ENCODE measurements at places on chromosomes 13 and 19. TPM values are rescaled to one million over a fixed set of nuclear protein-coding genes. Genes with fewer than 3 reads are reported as not detected.

Gene RTBDN
- total RNA-seq: not detected

Gene TJP3
- 0.09 TPM for total RNA-seq

Gene SUGP1
- total RNA-seq: 71.2 TPM

Gene LRRC4B
- total RNA-seq: 0.12 TPM

Gene NOTCH3
- not detected for total RNA-seq

Gene ZNF444
- 35.5 TPM for total RNA-seq

Gene C1QTNF9B
- not detected for total RNA-seq

Gene UBE2L5
- not detected for total RNA-seq

Gene CACNG8
- not detected for total RNA-seq

Gene VSIG10L
- total RNA-seq: 7.2 TPM

Gene KMT5C
- total RNA-seq: 32.2 TPM

Gene RHPN2
- total RNA-seq: 6.2 TPM

Gene SLC35E1
- 65.0 TPM for total RNA-seq

Gene ADM5
- 8.6 TPM for total RNA-seq

DNA sequence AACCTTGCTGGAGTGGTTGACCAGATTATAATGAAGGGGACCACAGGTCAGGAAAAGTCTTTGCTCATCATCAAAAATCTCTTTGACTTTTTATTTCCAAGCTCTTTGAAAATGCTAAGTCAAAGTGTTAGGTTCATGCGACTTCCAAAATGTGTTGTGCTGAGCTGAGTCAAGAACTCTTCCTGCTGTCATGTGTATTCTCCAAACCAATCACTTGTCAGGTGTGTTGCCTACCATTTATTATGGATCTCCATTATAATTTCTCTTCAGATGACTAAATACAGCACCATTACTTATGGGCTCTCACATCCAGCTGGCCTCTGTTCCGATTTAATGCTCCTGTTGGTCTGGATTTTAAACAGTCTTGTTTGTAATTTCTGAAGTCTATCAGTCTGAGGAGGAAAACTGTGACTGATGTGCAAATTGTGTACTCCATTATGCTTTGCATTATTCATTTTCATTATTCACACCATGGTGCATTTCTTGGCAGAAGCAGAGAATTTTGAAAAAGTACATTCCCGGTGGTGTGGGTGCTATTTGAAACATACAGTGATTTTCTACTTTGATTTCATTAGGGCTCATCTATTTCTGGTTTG is 562.5 kb downstream of the LMO7 start:
- no peak for DNase-seq

DNA sequence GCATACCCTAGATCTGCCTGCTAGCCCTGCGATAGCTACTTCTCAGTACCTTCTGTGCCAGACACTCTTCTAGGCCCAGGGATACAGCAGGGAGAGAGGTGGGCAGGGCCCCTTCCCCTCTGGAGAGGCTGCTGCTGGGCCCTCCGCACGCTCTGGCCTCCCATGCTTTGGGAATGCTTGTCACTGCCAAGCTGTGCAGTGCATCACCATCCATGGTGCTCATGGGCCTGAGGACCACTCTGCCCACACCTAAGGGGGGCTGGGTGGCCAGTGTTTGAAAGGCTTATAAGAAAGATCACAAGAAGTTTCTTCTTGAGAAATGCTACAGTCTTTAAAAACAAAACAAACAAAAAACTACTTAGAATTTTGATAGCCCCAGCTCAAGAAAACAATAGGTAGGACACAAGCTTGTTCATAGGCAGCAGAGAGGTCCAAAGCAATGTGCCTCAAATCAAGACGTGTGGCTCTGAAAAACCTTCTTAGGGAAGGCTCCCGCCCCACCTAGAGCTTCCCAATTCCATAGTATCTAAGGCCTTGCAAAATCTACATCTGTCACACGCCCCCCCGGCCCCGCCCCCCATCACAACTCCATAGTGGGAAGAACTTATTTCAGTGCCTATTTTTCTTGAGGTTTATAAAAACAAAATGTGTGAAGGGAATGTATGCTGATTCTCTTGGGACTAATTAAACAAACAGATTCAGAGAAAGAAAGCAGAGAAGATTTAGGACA is 145.8 kb downstream of the TM9SF2 start:
- no peak for DNase-seq

DNA sequence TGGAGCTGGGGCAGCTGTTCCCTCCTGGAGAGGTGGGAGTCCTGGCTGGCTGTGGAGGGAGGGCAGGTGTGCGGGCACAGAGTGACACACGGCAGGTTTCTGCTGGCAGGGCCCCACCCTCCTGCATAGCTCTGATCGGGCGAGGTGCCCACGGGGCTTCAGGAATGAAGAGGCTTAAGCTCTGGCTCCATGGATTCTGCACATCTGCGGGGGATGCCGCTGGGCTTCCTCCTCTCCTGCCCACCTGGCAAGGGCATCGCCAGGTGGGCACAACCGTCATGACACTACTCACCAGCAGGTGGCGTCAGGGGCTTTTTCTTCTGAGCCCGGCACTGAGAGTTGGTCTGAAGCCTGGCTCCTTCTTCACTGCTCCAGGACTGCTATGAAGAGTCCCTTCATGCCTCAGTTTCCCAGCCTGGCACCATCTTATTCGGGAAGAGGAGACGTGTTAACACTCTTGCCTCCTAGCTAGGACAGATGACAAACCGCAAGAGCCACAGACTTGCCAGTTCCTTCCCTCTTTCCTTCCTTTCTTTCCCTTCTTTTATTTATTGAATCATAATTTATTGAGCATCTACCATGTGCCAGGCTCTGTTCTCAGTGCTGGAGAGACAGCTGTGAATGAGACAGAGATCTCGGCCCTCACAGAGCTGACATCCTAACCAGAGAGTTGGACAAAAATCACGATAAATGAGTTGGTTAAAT is 15.2 kb upstream of the PAK4 start:
- peak; percentile 91 for DNase-seq

- no peak for DNase-seq
Observed at GRCh38 chr19:3150739-3151329, 15.0 kb downstream of the GNA15 start.

DNA sequence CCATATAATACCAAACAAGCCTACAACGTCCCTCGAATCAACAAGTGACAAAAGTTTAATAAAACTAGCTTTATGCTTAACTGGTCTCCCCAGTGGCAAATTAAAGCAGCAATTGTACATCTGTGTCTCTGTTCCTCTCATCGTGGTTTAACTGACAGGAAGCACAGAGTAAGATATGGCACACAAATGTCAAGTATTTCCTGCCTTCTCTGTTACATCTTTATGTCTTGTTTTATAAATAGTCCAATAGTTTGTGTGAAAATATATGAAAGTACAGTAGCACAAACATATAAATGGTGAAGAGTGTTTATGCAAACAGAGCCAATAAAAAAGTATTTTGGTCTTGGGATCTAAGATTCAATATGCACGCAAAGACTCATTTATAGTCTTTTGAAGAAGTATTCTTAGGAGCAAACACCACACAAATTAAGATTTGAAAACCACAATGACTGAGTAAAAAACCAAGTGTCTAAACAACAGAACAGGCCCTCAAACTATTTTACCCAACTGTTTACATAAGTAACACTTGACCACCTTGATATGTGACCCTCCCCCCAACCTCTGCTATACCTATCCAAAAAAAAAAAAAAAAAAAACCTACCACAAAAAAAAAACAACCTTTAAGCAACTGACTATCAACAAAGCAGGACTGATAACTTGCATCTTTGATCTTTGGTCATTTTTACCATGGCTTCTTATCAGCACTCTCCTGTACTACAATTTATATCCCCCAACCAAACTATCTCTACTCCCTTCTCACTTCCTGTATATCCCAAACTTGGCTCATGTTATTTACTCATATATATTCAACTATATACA is 14.0 kb downstream of the ELF1 start:
- peak; percentile 82 for DNase-seq

GRCh38 chr13:74289861-74290773 is 155.9 kb upstream of the KLF12 start:
- DNase-seq: peak; percentile 81

GRCh38 chr19:15251749-15252397 is 19.6 kb upstream of the EPHX3 start:
- DNase-seq: no peak

DNA sequence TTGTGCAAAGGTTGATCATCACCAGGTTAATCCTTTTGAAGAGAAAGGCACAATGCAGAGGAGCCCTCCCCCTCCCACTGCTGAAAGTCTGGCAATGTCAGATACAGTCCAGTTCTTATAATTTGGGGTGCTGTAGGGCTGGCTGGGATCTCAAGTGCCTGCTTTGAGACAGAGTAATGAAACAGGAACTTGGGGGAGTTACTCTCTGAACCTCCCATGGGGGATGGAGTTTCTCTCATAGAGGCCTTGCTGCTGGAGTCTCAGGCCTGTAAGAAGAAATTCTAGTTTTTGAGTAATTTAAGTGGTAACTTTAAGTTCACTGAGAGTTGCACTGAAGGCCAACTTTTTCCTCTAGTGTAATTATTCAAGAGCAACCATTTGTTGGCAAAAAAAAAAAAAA is 410.5 kb downstream of the KCNRG start:
- no peak for DNase-seq

DNA sequence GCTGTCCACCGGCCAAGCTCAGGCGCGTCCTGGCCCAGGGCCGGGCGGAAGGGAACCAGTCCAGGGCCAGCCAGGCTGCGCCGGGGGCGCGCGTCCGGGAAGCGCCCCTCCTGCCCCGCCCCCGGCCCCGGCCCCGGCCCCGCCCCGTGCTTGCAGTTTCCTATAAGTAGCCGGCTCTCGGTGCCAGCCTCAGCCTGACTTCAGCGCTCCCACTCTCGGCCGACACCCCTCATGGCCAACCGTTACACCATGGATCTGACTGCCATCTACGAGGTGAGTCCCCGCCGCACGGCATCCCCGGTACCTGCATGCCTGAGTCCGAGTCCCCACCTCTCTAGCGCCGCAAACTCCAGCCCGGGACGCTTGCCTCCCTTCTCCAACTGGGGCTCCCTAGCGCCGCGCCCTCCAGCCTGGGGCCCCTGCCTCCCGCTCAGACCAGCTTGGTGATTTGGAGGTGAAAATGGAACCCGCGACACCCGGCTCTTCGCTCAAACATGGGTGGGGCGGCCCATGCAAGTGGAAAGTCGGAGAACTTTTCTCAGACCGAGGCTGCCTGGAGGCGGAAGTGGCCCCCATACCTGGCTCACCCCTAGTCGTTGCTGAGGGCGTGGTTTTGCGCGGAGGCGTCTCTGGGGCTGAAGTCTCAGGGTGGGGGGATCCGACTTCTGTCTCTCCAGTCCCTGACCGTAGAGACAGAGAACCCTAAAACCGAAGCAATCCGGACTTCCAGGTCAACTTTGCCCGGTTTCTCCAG is at the start of gene ZFP36:
TSS of gene ZFP36 (plus strand) at position 192 of the 754 bp plus-strand sequence. CDS start at position 250, 58 bp downstream.
- DNase-seq: peak; percentile 95

- no peak for DNase-seq
Observed at GRCh38 chr13:108332791-108333190, 63.3 kb downstream of the TNFSF13B start.

DNA sequence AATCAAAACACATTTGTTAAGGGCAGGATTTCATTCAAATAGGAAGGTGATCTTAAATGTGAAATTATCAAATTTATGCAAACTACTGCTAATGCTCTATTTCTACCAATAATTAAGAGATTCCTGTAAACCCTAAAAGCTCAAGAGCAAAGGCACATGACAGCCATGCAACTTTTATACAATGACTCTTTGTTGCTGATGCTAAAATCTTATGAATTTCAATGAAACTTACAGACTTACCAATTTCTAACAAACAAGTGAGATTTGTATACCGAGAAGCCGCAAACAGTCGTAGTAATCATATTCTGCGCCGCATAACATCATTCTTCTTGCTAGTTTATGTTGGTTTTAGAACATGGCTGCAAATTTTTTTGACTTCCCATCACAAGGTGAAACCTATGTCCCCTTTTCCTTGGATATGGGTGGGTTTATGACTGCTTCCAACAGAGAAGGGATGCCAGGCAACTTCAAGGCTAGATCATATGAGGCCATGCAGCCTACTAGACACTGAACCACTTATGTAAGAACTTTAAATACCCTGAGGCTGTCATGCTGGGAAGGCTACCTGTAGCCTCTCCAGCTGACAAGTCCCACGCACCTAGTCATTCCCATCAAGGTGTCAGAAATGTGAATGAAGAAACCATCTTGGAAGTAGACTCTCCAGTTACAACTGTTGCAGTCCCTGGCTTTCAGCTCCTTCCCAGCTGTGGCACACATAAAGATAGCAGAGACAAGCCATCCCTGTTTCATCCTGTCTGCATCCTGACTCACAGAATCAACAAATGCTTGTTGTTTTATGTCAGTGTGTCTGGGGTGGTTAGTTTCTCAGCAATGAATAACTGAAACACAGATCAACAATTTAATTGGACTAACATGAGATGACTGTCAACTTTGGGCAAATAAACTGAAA is 42.0 kb downstream of the LNX2 start:
- no peak for DNase-seq

DNA sequence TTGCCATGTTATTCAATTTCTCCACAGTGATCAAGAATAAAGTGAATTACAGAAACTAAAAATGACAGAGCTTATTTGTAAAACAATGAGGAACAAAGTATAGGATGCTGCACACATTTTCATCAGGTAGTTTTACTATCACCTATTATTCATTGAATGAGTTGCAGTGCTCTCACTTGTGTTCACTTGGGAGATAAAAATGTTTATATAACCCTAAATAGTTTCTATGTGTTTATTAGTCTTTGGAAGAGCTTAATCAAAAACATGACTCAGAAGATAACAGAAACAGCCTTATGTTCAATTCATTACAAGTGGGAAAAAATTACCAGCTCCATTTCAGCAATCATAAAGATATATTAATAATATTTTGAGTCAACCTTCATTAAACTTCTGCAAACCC is 796.2 kb downstream of the SLITRK1 start:
- no peak for DNase-seq

All from activated CD4-positive, alpha-beta T cell treated with anti-CD3 and anti-CD28 coated beads, Interleukin-2, amount 10 ng/mL, durations not matched to agents 24 days and 14 days (primary cell).